ENCODE measurements at places on chromosomes 1 and 21.

GRCh38 chr1:89453123-89453972, 71.3 kb upstream of the LRRC8B start:
- DNase-seq: no peak

- DNase-seq: no peak
Measured at GRCh38 chr1:66642992-66643391, 109.0 kb downstream of the SGIP1 start.

GRCh38 chr21:41827951-41828883, 50.9 kb downstream of the PRDM15 start:
- DNase-seq: no peak

GRCh38 chr1:224430511-224431113, 4.0 kb downstream of the WDR26 start:
- peak; percentile 60 for DNase-seq

DNA sequence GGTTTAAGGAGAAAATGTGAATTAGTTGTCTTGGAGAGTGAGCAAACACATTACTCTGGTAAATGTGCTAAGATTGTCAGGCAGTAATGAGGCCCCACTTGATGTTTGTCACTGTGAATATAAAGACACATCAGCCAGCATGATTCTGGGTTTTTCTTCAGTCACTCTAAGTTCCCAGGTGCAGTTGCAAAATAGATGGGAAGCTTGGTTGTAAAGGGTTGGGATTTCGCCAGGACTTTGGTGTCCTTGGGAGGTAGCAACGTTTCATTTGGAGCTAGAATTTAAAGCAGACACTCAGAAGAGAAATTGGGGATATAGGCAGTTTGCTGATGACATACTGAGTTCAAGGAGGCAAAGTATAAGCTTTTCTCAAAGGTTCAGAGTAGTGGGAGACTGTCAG, 154.3 kb downstream of the MAST2 start:
- no peak for DNase-seq

- no peak for DNase-seq
Measured at GRCh38 chr1:244354810-244355278, 96.9 kb downstream of the ADSS2 start.

DNA sequence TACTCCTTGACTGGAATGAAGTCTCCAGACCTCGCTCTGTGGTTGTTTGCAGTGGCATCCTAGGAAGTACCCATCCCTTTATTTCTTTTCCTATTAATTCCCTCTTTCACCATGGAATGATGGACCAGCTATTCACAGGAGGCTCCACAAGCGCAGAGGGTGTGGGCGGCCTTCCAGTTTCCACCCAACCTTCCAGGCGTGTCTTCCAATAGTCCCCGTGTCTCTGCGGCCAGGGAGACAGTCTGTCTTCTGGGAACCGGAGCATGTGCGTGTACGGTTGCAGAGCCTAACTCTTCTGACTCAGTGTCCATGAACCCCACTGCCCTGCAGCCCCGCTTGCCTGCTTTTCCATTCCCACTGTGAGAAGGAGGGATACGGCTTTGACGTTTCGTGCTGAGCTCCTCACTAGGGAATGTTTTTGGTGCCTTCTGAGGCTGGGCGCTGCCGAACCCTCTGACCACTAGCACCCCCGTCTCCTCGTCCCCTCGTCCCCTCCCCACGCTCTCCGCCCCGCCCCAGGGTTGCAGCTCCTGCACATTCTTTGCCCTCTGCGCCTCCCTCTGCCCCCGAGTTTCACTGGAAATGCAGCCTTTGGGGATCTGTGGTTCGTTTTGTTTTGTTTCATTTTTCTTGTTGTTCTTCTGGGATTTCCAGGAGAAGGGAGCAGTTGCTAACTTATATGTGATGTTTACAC, 26.3 kb upstream of the FAM3B start:
- DNase-seq: no peak

GRCh38 chr1:165254376-165254775, 102.1 kb downstream of the LMX1A start:
- DNase-seq: no peak

GRCh38 chr1:233523047-233523446, 90.9 kb upstream of the KCNK1 start:
- no peak for DNase-seq

- no peak for DNase-seq
Measured at GRCh38 chr1:96365076-96365475, 356.5 kb upstream of the PTBP2 start.

DNA sequence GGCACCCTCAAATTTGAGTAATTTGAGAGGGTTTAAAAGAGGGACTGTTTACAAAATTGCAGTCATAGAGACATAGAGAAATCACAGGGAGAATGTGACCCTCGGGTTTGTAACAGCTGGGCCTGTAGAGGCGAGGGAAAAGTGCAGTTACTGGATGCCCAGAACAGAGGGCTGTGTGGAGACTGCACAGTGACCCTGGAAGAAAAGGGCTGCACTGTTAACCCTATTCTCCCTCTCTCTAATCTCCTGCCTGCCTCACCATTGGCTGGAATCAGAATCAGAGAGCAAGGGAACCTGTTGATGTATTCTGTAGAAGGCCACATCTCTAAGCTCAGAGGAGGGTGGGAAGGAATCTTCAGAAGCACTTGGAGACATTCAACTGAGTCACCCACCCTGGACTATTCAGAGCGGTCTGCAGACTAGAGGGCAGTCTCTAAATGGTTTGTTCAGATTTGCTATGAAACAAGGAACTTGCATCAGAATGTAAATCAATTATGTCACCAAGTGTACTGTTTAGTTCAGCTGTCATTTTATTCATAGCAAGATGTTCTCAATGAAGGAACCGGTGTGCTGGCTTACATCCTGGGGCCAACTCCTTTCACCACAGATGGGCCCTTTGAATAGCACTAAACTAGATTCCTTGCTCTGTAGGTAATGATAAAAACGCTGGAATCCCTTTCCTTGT, 132.2 kb upstream of the HOOK1 start:
- DNase-seq: no peak

DNA sequence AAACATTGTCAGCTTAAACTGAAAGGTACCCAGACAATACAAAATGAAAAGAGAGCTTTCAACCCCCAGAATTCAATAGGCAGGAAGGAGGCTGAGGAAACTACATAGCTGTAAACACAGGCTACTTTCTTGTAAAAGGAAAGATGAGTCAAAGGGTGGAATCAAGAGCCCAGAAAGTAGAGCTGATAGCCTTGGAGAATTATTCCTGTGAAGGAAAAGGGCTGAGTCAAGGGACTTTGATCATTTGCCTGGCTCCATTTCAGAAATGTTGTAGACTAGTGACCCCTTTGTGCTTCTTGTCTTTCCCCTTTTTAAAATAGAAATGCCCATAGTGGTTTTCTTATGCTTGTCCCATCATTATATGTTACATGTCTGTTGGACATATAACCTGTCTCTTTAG, 597.6 kb downstream of the ADGRL2 start:
- no peak for DNase-seq

DNA sequence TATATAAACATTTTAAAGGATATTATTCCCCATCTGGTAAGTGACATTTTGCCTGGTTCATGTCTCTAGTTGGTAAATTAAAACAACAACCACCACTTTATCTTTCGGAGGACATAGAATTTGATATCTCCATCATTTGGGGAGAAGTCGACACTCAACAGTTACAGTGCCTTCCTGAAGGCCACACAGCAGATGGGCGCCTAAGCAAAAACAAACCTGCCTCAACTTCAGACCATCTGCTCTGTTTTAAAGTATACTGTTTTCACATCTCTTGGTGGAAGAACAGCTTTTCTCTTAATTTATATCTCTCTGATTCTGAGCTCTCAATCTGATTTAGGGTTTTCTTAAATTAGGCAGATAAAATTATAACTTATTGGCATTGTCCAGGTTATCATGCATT, 282.2 kb downstream of the RYR2 start:
- DNase-seq: no peak

DNA sequence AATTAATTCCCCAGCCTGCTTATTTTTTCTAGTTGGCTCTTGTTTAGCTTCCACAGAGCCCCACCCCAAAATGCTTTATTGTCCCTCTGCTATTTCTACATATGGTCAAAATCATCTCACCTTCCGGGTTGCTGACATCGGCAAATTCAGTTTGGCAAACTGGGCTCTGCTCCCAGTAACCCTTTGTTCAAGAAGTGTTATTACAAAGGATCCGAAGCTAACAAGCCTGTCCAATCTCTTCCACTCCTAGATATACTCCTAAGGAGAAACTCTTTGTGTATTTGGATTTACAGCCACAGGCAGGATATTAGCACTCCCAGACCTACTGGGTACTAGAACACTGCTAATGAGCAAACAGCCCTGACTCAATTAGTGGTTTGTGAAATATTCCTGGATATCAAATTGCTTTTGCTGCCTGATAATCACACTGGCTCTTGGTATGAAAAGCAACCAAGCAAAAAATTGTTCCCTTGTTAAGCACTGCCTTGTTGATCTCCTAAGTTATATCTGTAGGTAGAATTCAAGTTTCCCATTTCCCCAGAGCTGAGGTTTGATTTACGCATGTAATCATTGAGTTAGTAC, 4.0 kb downstream of the JUN start:
- DNase-seq: peak; percentile 81

- DNase-seq: no peak
Measured at GRCh38 chr1:92483610-92484471, 2.9 kb downstream of the GFI1 start.

GRCh38 chr1:234845097-234845660, 235.2 kb upstream of the IRF2BP2 start:
- DNase-seq: no peak

- DNase-seq: no peak
Measured at GRCh38 chr1:6300342-6301048, 39.6 kb upstream of the GPR153 start.

DNA sequence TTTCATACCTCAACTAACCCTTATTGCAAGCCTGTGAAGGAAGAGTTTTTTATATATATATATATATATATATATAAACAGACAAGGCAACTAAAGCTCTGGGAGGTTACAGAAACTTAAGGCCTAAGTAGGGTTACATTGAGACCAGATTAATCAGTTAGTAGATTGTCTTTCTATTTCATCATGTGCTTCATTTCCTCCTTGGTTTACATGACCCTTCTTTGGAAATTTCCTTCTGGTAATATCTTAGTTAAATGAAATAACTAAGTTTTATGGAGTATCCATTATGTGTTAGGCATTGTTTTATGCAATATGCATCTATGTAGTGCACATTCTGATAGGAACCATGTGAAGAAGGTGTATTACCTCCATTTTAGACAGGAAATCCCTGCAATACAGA, 112.7 kb downstream of the FGGY start:
- DNase-seq: no peak

GRCh38 chr1:160398823-160399222, 1.5 kb upstream of the VANGL2 start:
- no peak for DNase-seq

DNA sequence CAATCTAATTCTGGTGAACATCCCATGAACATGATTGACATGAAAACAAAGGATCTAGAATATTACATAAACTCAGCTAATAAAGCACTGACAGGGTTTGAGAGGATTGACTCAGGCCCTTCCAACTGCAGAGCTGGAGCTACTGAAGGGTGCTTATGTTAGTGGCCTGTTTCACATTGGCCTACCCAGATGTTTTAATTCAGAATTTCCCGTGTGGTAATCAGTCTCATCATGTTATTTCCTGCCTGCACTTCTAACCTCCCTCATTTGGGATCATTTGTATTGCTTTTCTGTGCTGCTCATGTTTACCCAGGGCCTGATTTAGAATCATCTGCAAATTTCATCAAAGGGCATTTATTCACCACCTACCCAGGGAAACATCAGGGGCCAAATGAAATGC, 270.3 kb downstream of the PLPP3 start:
- no peak for DNase-seq

- no peak for DNase-seq
Measured at GRCh38 chr1:15033264-15033663, 120.3 kb upstream of the TMEM51 start.
